Frontal cortex (tissue), 4 donors: ENCODE measurements at places on chromosomes 2 and 18. TPM values are rescaled to one million over a fixed set of nuclear protein-coding genes. Genes with fewer than 3 reads are reported as not detected.

DNAJC27 gene
- 13.0 TPM for total RNA-seq

TMEM169 gene
- total RNA-seq = 23.2 TPM

SERPINB2 gene
- total RNA-seq = not detected

MCEE gene
- 8.6 TPM for total RNA-seq

LAPTM4A gene
- 92.9 TPM for total RNA-seq

COLEC11 gene
- total RNA-seq = 0.41 TPM

IL1B gene
- total RNA-seq = 0.41 TPM

CDH7 gene
- total RNA-seq = 7.3 TPM

PPM1G gene
- 72.2 TPM for total RNA-seq

GALNT14 gene
- total RNA-seq = 10.2 TPM

ATP8B1 gene
- 5.7 TPM for total RNA-seq

SLC1A4 gene
- total RNA-seq = 55.0 TPM
